Lower leg skin (tissue), 4 donors: ENCODE measurements at places on chromosomes 3 and 15. TPM values are rescaled to one million over a fixed set of nuclear protein-coding genes. Genes with fewer than 3 reads are reported as not detected.

Gene NTRK3
- 0.97 TPM for total RNA-seq

Gene EPB42
- not detected for total RNA-seq

Gene BDH1
- total RNA-seq: 60.3 TPM

Gene DISP2
- 0.05 TPM for total RNA-seq

Gene CCK
- total RNA-seq: not detected

Gene GABRB3
- 4.6 TPM for total RNA-seq

Gene NFKBIZ
- 440 TPM for total RNA-seq
